ENCODE measurements at places on chromosomes 12 and 14. TPM values are rescaled to one million over a fixed set of nuclear protein-coding genes. Genes with fewer than 3 reads are reported as not detected.

DNA sequence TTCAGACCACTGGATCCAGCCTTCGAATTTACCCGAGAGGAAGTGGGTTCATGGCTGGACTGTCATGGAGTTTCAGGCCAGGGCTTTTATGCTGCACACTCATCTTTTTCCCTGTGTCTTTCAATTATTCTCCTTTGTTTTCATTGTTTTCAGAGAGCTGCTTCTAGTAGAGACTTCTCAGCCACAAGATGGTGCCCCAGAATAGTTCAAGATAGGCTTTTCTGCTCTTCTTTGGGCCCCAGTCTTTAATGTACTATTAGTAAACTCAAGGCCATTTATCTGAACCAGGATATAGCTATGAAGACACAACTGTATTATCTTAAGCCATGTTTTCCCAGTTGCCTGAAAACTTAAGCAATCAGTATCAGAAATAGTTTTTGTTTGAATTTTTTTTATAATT lies 30.4 kb upstream of the PSMA6 start:
- DNase-seq, result peak; percentile 30

- DNase-seq, result peak; percentile 72
These were observed 74.6 kb downstream of the PPP2R5C start for GRCh38 chr14:101836135-101836534.

CLEC4A gene
- 0.86 TPM for total RNA-seq

DNA sequence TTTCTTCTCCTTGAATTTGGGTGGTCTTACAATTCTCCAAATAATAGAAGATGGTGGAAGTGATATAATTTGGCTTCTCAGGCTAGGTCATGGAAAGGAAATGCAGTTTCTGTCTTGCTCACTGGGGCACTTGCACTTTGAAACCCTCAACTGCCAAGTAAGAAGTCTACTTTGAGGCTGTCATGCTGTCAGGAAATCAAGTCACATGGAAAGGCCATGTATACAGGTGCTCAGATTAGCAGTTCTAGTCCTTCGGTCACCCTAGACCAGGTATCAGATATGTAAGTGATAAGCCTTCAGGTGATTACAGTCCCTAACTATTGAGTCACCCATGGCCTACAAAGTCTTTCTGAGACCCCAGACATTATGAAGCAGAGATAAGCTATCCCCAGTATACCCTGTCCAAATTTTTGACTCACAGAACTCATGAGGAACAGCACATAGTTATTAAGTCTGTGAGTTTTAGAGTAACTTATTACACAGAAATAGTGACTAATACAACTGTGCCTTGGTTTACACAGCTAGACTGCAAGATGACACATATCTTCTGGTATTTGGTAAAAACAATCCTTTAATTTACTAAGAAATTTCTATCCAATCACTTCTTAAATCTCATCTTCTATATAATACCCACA lies 26.3 kb upstream of the BBS10 start:
- DNase-seq, result no peak

MMP17 gene
- total RNA-seq, result 10.8 TPM

GYS2 gene
- total RNA-seq, result not detected
